ENCODE measurements at places on chromosomes 2 and 18.

DNA sequence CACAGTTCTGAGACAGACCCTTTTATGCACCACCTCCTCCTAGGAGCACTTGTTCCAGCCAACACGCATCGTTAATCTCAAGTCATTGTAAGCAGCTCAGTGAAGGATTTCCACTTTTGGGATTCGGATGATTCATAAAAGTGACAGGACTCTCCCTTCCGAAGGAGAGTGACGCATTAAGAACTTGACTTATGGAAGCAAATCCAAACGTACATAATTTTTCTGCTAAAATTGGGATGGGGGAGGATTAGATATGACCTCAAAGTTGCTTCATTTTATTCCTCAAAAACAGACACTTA lies 165.7 kb downstream of the TWIST2 start:
- no peak for DNase-seq

DNA sequence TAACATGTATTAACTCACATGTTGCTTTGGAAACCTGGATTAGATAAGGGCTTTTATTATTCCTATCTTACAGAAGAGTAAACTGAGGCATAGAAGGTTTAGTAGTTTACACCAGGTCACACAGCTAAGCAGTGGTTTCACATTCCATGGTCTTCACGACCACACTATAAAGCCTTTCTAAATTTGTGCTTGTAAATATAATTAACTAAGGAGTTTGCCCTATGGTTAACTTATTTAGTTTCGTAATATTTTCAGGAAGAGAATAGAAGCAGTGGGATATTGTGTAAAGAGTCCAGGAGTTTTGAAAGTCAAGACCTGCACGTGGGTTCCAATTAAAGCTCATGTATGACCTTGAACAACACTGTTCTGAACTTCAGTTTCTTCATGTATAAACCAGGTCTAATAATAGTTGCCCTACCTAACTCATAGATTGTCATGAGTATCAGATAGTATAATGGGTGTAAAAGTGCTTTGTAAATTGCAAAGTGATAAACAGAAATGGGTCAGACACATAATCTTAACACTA lies 19.5 kb upstream of the SOS1 start:
- DNase-seq = no peak

GRCh38 chr2:126543081-126543480 lies 112.9 kb upstream of the GYPC start:
- DNase-seq = no peak

- no peak for DNase-seq
Observed at GRCh38 chr2:43424262-43425207, 171.3 kb downstream of the THADA start.

- DNase-seq = no peak
Observed at GRCh38 chr2:120761911-120762310, 26.2 kb downstream of the GLI2 start.

- DNase-seq = no peak
Observed at GRCh38 chr18:13175754-13176210, 42.8 kb upstream of the LDLRAD4 start.

DNA sequence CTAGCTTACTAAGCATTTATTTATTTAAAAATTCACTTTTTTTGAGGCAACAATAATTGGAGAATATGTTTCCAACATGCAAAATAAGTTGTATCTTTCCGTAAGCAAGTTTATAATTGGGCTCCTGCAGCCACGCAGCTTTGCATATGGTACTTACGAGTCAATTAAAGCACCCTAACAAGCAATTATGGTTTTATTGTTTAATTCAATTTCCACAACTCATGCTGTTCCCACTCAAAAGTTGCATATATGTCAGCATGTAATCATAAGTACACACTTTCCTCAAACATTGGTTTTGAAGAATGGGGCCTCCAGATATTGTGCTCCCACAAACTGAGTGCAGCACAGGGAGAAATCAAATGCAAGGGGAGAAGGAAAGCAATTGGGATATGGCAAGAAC lies 585.1 kb upstream of the HNMT start:
- no peak for DNase-seq

- DNase-seq = no peak
Observed at GRCh38 chr2:103789381-103790095, 1027.7 kb downstream of the TMEM182 start.

DNA sequence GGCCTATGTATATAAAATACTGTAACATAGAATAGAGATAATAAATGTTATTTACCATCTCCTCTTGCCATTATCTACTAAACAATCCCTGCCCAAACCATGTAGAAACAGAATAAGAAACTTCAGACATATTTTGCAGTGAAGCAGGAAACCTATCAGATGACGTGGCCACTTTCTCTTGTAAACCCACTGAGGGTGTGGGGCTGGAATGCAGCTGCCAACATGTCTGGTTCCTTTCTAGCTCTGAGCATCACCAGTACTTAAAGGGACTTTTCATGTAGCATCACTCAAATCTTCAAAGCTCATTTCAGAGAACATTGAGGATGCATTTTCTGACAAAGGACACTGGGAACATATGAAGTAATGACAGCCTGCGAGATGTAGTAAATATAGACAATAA lies 251.8 kb downstream of the LPIN1 start:
- DNase-seq = peak; percentile 55
